IPS-NIHi11 (cell line): ENCODE measurements at places on chromosomes 1 and 21.

GRCh38 chr1:20212685-20213331 lies 26.5 kb upstream of the PLA2G2C start:
- peak; percentile 92 for DNase-seq

DNA sequence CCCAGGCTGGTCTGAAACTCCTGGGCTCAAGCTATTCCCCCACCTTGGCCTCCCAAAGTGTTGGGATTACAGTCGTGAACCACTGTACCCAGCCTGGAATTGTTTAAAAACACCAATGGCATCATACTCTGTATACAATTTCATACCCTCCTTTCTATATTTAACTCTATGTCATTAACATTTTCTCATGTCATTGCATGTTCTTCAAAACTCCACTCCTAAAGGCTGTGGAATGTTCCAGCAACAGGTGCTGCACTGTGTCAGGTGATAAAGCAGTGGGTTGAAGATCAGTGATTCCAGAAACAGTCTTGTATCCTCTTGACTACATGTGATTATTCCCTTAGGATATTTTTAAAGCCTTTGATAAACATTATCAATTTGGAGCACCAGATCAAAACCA lies 36.7 kb upstream of the GRHL3 start:
- no peak for DNase-seq

GRCh38 chr1:16621300-16621658 lies 7.9 kb upstream of the NBPF1 start:
- no peak for DNase-seq

DNA sequence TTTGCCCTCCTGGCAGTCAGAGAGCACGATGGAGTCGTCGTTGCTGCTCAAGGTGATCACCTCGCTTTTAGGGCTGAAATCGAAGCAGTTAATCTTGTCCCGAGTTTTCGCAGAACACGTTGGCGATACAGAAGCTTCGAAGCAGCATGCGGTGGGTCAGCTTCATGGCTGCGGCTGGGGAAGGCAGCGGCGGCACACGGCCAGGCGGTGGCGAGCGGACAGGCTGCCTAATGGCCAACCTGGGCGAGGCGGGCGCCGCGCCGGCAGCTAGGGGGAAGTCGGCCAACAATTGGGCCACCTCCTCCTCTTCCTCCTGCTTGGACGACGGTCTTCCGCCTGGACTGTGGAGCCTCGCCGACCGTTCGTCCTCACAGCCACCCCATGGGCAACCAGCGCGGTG lies 34.8 kb downstream of the CDC7 start:
- no peak for DNase-seq

- no peak for DNase-seq
These were observed 11.3 kb upstream of the VAMP4 start for GRCh38 chr1:171753182-171753581.

DNA sequence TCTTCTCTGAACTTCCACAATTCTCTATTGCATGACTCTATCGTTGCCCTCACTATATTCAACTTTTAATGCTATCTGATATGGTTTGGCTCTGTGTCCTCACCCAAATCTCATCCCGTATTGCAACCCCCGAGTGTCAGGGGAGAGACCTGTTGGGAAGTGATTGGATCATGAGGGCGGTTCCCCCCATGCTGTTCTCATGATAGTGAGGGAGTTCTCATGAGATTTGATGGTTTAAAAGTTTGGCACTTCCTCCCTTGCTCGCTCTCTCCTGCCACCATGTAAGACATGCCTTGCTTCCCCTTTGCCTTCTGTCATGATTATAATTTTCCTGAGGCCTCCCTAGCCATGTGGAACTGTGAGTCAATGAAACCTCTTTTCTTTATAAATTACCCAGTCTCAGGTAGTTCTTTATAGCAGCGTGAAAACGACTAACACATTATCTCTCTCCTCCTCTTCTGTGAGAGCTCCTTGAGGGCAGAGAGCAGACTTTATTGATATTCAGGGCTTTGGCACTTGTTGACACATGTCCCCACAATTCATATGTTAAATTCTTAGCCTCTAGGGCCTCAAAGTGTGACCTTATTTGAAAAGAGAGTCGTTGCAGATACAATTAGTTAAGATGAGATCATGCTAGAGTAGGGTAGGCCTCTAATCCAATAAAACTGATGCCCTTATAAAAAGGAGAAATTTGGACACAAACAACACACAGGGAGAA lies 52.1 kb downstream of the ADCY10 start:
- no peak for DNase-seq

DNA sequence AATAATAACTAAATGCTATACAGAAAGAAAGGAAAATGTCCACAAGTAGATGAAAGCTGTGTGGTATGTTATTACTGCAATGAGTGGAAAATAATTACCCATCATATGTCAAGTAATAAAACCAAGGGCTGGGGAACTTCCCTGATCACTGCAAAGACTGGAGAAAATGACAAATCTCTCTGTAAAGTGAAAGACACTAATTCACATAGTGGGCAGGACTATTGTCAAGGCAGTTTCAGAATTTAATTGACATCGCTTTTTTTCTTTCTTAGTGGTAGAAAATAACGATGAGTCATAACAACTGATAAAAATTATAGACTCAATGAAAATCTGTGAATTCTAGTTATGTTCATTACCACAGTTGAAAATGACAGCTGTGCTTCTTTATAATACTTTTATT lies 153.7 kb upstream of the ST6GALNAC5 start:
- no peak for DNase-seq

- no peak for DNase-seq
These were observed 22.4 kb upstream of the RSBN1 start for GRCh38 chr1:113834716-113835115.

- no peak for DNase-seq
These were observed 51.1 kb upstream of the OLIG2 start for GRCh38 chr21:32974653-32975052.
